ENCODE measurements at places on chromosomes 3 and 15. TPM values are rescaled to one million over a fixed set of nuclear protein-coding genes. Genes with fewer than 3 reads are reported as not detected.

Gene ARL8B
- total RNA-seq: 70.1 TPM

Gene SCAMP2
- 26.1 TPM for total RNA-seq

Gene OSBPL10
- total RNA-seq: 9.5 TPM

Gene SIDT1
- not detected for total RNA-seq

Gene CPB1
- total RNA-seq: not detected

Gene TFDP2
- 62.9 TPM for total RNA-seq

Gene GOLGA6L25
- total RNA-seq: not detected

Gene RNF111
- 20.7 TPM for total RNA-seq

Gene SEMA3F
- total RNA-seq: 7.6 TPM

Gene IGDCC3
- total RNA-seq: not detected

Gene ASB14
- total RNA-seq: not detected

Gene TTLL13
- not detected for total RNA-seq

Gene EPHB3
- total RNA-seq: 18.0 TPM

Gene ITGB5
- total RNA-seq: 167 TPM

Gene VIPR1
- not detected for total RNA-seq

Gene ZNF502
- total RNA-seq: 6.0 TPM

Gene TERC
- total RNA-seq: 254 TPM

Gene C3orf70
- total RNA-seq: 0.87 TPM

Gene PLSCR2
- not detected for total RNA-seq

Measured in smooth muscle cell of trachea (primary cell).